ENCODE measurements at places on chromosomes 4 and X.

DNA sequence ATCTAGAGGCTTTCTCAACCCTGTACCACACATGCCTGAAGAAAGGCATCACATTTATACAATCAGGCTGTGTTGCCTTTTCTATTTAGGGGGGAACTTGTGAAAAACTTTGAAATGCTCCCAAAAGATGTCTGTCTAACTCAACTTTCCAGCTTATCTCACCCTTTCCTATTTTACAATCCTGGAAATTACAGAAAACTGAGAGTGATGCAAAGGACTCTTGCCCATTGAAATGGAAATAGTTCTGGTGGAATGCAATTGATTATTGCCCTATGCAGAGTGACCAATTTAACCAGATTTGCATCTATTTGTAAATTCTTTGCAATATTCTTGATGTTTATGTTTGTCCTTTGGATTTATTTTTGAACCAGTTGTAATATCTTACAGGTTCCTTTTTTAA, 77.3 kb downstream of the GALNT7 start:
- DNase-seq = no peak

DNA sequence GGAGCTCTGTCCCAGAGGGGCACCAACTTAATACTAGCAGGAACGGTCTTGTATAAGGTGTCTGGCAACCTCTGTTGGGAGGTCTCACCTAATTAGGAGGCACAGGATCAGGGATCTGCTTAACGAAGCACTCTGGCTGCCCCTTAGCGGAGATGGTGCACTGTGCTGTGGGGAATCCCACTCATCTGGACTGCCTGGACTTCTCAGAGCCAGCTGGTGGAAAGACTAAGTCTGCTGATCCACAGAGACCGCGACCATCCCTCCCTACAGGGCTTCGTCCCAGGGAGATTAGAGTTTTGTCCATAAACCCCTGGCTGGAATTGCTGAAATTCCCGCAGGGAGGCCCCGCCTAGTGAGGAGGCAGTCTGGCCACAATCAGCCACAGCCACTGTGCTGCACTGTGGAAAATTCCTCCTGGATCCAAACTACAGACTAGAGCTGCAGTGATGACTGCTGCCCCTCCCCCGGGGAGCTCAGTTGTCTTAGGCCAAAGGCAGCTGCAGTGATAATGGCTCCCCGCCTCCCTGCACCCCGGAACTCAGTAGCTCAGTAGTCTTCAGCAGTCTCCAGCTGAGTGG, 22.0 kb upstream of the ZCCHC4 start:
- DNase-seq = no peak

- no peak for DNase-seq
Measured at GRCh38 chr4:159445692-159446091, 342.8 kb downstream of the RAPGEF2 start.

DNA sequence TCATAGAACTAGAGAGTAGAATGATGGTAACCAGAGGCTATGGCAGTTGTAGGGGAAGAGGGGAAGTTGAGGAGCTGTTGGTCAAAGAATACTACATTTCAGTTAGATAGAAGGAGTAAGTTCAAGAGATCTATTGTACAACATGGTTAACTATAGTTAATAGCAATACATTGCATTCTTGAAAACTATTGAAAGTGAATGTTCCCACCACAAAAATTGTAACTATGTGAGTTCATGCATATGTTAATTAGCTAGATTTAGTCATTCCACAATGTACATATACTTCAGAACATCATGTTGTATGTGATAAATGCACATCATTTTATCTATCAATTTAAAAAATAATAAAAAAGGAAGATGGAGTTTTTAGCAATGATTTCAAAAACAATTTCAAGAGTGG, 125.3 kb upstream of the IL15 start:
- no peak for DNase-seq

DNA sequence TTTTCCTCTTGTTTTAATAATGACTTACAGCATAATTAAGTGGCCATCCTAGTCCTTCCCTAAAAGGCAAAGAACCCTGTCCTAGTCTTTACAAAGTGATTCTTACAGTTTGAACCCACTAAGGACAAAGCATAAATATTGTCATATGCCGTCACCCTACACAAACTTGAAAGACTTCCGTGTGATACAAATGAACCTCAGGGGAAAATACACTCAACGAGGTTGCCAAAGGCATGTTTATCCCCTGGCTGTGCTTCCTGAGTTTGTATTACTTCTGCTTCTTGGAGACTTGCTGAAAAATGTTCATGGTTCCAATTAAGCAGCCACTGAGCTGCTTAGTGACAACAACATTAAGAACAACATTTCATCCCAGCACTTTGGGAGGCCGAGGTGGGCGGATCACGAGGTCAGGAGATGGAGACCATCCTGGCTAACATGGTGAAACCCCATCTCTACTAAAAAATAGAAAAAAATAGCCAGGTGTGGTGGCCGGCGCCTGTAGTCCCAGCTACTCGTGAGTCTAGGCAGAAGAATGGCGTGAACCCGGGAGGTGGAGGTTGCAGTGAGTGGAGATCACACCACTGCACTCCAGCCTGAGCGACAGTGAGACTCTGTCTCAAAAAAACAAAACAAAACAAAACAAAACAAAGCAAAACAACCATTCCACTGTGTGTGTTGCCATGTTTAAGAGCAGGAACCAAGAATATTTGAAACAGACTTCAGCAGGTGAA, 16.2 kb downstream of the RASSF6 start:
- DNase-seq = no peak

DNA sequence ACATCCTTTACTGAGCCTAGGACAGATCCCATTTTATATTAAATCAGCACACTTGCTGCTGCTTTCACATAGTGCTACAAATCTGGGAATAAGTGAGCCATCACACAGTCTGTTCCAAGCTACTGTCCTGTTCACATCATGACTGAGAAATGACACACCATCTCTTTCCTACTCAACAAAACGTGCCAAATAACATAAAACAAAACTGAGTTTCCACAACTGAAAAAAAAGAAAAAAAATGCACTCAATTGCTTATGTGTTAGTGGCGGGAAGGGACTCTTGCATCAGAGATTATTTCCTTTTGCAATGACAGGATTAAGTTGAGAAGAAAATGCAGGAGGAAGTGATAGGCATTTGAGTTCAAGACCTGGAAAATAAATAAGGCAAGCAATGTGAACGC, 109.0 kb downstream of the SHROOM4 start:
- DNase-seq = no peak

- DNase-seq = no peak
Measured at GRCh38 chr4:69156913-69157312, 57.6 kb downstream of the UGT2B11 start.

GRCh38 chr4:81605271-81605670, 133.6 kb upstream of the RASGEF1B start:
- no peak for DNase-seq

DNA sequence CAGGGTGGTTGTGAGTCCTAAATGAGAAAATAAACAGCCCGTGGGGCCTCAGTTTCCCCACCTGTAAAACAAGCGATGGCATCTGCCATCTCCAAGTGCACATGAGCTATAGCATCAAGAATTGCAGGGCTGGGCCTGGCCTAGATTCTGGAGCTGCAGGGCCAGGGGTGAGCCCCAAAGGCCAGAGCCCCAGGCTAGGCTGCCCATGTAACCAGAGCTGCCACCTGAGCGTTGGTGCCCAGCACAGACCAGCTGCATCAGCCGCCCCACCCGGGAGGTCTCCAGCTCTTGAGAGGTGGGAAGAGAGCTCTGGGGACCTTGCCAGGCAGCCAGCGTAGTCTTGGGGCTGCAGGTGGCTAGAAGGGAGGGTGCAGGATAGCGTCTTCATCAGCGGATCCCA, 27.0 kb upstream of the GPR78 start:
- no peak for DNase-seq

GRCh38 chr4:181504924-181505323, 738.3 kb upstream of the TENM3 start:
- no peak for DNase-seq

DNA sequence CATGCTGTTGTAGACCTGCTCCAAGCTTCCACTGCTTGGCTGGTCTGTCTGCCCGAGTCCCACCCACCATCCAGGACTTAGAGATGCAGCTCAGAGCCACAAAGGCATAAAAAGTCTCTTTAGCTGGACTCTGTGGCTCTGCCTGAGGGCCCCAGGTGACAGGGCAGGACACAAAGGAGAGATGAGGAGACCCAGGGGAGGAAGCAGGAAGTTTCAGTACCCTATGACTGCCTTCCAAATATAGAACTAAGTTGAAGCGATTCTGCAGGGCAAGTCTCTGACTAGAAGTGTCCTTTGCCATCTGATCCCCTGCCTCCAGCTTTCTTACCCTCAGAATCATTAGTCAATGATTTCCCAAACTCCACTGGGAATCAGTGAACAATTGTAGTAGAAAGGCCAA, 11.2 kb upstream of the CXCR3 start:
- DNase-seq = no peak

GRCh38 chr4:15506464-15506863, 36.8 kb downstream of the CC2D2A start:
- no peak for DNase-seq

DNA sequence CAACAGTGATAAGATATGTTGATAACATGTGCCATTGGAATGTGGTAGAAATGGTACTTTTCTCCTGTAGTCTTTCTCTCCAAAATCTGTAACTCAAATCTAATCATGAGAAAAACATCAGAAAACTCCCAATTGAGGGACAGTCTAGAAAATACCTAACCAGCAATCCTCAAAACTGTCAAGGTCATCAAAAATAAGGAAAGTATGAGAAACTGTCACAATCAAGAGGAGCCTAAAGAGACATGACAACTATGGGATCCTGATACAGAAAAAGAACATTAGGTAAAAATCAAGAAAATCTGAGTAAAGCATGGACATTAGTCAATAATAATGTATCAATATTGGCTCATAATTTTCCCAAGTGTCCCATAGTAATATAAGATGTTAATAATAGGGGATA, 124.5 kb upstream of the PPP1R2C start:
- no peak for DNase-seq

DNA sequence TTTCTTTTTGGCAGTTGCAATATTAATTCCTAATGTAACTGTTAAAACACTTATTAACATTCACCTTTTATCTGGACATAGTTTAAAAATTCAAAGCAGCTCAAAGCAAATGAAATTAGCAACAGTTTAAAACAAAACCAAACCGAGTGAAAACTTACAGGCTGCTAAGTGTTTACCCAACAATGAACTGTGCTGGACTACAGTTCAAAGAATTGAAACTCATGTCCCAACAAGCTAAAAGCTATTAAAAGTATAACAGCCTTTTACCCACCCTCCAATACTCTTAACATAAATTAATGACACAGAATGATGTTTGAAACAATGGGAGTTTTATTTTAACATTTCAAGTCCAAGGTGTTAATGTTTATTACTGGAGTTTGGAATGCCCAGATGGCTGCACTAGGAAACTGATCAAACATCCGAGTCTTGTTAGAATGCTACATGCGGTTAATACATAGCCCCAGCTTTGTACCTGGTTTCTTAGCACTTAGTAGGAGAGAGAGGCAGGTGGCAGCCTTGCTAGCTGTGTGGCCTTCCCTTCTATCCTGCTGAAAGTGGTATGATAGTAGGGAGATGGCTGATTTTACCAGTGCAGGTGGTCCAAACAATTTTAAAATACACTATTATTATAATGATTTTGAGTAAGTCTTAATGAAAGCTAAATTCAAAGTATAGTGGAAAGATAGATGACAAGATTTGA, 21.1 kb upstream of the FRYL start:
- DNase-seq = no peak

DNA sequence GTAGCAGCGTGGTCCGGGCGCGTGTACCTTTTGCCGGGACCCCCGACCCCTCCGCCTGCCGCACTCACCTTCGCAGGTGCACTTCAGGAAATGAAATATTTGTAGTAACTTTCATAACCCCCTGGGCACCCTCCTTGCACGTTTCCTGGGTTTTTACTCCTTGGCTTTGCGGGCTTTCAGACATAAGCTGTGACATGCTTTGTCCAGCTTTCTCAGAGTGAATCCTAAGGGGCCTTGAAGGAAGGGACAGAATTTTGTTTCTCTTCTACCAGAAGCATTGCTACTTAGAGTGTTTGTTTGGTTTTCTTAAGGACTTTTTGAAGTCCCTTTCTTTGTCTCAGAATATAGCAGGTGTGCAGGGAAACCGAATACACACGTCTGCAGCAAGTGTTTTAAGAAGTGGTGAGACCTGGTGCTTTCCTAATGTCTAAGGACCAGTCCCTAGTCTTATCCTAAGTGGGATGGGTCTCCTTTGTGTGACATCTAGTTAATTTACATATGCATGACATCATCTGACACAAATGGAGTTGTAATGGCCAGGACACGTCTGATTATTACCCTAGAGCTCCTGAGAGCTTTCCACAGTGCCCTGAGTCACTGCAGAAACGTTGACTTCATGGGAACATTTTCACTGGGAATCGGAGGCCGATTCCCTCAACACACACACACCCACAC, 1.3 kb downstream of the FAM149A start:
- DNase-seq = no peak

GRCh38 chr4:87129681-87130080, 90.7 kb downstream of the KLHL8 start:
- no peak for DNase-seq

GRCh38 chrX:22758807-22759481, 240.8 kb upstream of the DDX53 start:
- no peak for DNase-seq

DNA sequence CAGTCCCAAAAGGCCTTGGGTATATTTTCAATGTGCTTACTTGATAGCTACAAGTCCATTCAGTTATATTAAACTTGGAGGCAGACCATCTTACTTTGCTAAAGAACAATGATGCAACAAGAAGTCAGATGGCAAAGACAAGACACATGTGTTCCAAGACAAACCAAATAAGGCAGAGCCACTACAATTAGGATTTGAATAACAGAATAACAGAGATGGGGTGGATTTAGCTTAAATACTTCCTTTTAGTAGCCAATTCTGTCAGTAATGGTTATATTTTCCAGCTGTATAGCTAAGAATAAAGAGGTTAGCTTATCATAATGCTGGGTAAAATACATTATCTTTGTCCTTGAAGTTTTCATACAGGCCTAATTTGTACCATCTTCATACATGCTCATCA, 37.7 kb upstream of the FRAS1 start:
- no peak for DNase-seq

GRCh38 chrX:46642145-46642544, 68.6 kb downstream of the CHST7 start:
- DNase-seq = peak; percentile 46

DNA sequence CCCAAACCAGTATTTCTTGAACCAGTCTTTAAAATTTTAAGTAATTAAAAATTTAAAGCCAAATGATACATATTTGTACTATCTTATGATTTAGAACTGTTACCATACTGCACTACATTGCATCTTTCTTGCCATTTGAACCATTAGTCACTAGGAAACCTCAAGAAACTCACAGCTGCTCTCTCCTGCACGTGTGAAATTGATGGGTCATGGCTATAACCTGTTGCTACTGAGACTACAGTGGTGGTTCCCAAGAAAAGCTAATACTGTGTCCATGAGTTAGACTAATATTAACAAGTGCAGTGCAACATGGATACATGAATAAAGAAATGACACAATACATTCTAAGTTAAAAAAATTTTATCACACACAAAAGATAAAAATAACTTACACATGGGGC, 88.4 kb downstream of the PDE5A start:
- no peak for DNase-seq

GRCh38 chr4:168374772-168375523, 56.4 kb upstream of the DDX60 start:
- no peak for DNase-seq
